DMS79 treated with DMSO at 0.1 percent for 48 hours (cell line): ENCODE measurements at places on chromosomes 13 and 19.

GRCh38 chr13:76975863-76976262 lies 16.0 kb upstream of the CLN5 start:
- DNase-seq: no peak

- no peak for DNase-seq
Measured at GRCh38 chr19:18814063-18814462, 17.7 kb upstream of the UPF1 start.

GRCh38 chr13:27141746-27142145 lies 29.9 kb downstream of the USP12 start:
- DNase-seq: no peak

DNA sequence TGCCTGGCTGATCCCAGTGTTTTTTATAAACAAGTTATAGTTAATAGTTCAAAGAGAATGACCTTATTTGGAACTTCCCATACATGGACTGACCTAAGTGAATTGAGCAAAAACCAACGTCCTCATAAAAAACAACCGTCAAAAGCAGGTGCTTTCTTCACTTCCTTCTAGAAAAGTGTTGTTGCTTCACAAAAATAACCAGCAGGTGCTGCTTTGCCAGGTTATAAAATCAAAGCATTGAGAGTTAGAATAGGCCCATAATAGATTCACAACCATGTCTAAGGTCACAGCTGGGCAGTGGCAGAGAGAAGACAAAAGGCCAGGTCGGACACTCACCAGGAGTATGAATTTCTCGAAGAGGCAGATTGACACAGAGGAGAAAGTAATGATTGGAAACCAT lies 9.5 kb downstream of the RUBCNL start:
- no peak for DNase-seq

DNA sequence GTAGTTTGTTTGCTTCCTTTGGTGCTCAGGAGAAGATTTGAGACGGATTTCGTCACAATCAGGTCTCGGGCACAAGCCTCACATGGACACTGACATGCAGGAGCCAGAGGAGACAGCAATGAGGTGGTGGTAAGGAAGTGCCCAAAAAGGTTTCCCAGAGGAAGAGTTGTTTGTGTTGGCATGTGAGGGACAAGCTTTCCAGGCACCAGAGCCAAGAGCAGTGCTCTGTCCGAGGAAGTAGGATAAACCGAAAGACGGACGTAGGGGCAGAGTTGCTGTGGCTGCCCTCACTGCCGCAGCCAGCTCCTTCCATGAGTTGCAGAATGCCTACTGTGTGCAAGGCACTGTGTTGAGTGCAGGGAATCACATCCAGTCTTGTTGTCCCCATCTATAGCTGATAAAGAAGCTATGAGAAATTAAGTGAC lies 27.7 kb downstream of the SAE1 start:
- DNase-seq: no peak

GRCh38 chr19:54576411-54576976 lies 2.9 kb downstream of the LILRA2 start:
- no peak for DNase-seq
